ENCODE measurements at places on chromosomes 4 and X. TPM values are rescaled to one million over a fixed set of nuclear protein-coding genes. Genes with fewer than 3 reads are reported as not detected.

The SH3RF1 gene
- 30.1 TPM for polyA plus RNA-seq

The VEGFC gene
- 18.9 TPM for polyA plus RNA-seq

The SMPX gene
- polyA plus RNA-seq, result 0.28 TPM

The SSX7 gene
- not detected for polyA plus RNA-seq

The DGAT2L6 gene
- not detected for polyA plus RNA-seq

The RNF175 gene
- polyA plus RNA-seq, result 4.1 TPM

The CEP135 gene
- polyA plus RNA-seq, result 13.3 TPM

The GCNA gene
- polyA plus RNA-seq, result 2.5 TPM

The UNC5C gene
- polyA plus RNA-seq, result 46.5 TPM

The TMEM150C gene
- 26.4 TPM for polyA plus RNA-seq

The CPZ gene
- polyA plus RNA-seq, result 16.0 TPM

The SYN1 gene
- 6.4 TPM for polyA plus RNA-seq

The ANTXR2 gene
- polyA plus RNA-seq, result 98.6 TPM

The AFP gene
- polyA plus RNA-seq, result 1,253 TPM

The RXFP1 gene
- polyA plus RNA-seq, result 0.44 TPM

The FGG gene
- not detected for polyA plus RNA-seq

The PNMA3 gene
- 27.8 TPM for polyA plus RNA-seq

The GUCY1B1 gene
- 80.9 TPM for polyA plus RNA-seq

The PCSK1N gene
- 6.8 TPM for polyA plus RNA-seq

The PABPC1L2A gene
- not detected for polyA plus RNA-seq

The TMEM131L gene
- 24.2 TPM for polyA plus RNA-seq

The OPRPN gene
- not detected for polyA plus RNA-seq

The AKAP14 gene
- 0.37 TPM for polyA plus RNA-seq

The RS1 gene
- 0.08 TPM for polyA plus RNA-seq

The FGF16 gene
- polyA plus RNA-seq, result 0.07 TPM

The NPY2R gene
- polyA plus RNA-seq, result 0.27 TPM

The TSPAN7 gene
- polyA plus RNA-seq, result 62.3 TPM

The DUX4 gene
- not detected for polyA plus RNA-seq

The OTUD6A gene
- not detected for polyA plus RNA-seq

The GABRA4 gene
- 0.04 TPM for polyA plus RNA-seq

The KLHL4 gene
- 8.2 TPM for polyA plus RNA-seq

The TMEM47 gene
- polyA plus RNA-seq, result 43.9 TPM

The TMEM31 gene
- 1.5 TPM for polyA plus RNA-seq

The TLR2 gene
- 7.2 TPM for polyA plus RNA-seq

The CCDC110 gene
- 2.8 TPM for polyA plus RNA-seq

The SMIM20 gene
- 51.3 TPM for polyA plus RNA-seq

The ALB gene
- 2.2 TPM for polyA plus RNA-seq

The TRPC3 gene
- polyA plus RNA-seq, result 1.3 TPM

The PPAT gene
- 29.5 TPM for polyA plus RNA-seq

The C4orf36 gene
- 2.6 TPM for polyA plus RNA-seq

The TMEM154 gene
- 1.4 TPM for polyA plus RNA-seq

The CLIC2 gene
- polyA plus RNA-seq, result 3.8 TPM
